ENCODE measurements at places on chromosomes 7 and 10.

DNA sequence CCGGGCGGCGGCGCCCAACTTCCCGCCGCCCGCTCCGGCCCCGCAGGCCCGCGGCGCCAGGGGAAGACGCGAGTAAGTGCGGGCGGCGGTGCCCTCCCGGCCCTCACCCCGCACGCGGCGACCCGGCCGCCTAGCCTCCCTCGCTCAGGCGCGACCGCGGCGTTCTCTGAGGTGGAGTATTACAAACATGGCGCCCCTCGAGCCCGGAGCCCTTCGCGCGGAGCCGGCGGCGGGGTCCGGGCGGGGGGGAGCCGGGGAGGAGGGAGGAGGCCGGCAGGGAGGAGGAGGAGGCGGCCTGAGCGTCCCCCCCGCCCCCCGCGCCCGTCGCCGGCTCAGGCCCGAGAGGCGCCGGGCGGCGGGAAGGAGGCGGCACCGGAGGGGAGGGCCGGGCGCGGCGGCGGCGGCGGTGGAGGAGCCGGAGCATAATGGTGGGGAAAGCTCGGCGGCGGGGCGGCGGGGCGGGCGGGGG is at the start of gene ZMYND11:
ZMYND11 (plus strand) TSS at position 324 of the 469 bp plus-strand sequence. CDS start 44,558 bp downstream, outside the sequence.
- peak; percentile 72 for DNase-seq

DNA sequence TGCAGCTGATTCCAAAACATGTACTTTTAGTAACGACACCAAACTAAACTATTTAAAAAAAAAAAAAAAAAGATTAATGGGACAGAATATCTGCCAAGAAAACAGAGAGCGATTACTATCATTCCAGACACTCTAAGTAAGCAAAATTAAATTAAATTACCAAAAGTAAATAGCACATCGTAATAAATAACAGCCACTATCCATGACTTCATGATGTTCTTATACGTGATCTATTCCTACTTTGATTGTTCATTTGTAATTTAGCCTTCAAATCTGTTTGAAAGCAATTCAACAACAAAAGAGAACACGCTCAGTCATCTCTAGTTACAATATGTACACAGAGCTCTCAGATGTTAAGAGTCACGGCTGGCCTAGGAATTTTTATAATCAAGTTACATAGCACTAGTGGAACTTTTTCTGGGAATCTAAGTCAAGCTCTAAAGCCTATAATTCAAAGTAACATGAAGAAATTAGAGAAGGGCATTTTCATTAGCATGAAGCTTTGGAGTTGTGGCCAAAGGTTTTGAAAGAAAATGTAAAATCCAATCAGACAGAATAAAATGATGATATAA is 241.7 kb upstream of the NEBL start:
- no peak for DNase-seq

GRCh38 chr7:31284106-31284505 is 56.4 kb downstream of the NEUROD6 start:
- DNase-seq = no peak

- no peak for DNase-seq
Measured at GRCh38 chr10:13462551-13462950, 66.3 kb downstream of the BEND7 start.

DNA sequence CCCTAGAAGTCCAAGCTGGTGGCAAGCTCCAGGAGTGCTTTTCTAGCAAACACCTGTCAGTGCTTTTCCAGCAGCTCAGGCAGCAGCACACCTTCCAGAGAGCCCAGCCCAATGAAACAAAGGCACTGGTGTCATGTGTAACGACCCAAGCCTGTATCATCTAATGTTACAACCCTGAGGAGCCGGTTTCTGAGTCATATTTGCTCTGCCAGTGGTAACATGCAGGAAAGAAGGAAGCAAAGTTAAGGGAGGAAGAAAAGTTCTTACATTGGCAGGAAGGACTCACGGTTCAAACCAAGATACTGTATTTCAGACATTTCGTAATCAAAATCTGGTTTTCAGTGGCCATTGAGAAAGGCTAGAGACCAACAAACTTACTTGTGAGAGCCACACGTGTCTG is at the start of gene ANKRD22:
ANKRD22 (minus strand) TSS at position 139 of the 400 bp plus-strand sequence. CDS start 237 bp downstream, outside the sequence.
- DNase-seq = no peak

DNA sequence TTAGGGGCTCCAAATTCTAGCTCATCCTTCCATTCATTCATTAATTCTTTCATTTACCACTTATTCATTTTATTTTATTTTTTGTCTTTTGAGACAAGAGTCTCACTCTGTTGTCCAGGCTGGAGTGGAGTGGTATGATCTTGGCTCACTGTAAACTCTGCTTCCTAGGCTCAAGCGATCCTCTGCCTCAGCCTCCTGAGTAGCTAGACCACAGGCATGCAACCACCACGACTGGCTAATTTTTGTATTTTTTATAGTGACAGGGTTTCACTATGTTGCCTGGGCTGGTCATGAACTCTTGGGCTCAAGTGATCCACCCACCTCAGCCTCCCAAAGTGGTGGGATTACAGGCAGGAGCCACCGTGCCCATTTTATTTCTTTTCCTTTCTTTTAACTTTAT is 31.6 kb downstream of the FGF8 start:
- DNase-seq = no peak

GRCh38 chr10:129288999-129289584 is 177.9 kb upstream of the MGMT start:
- no peak for DNase-seq

DNA sequence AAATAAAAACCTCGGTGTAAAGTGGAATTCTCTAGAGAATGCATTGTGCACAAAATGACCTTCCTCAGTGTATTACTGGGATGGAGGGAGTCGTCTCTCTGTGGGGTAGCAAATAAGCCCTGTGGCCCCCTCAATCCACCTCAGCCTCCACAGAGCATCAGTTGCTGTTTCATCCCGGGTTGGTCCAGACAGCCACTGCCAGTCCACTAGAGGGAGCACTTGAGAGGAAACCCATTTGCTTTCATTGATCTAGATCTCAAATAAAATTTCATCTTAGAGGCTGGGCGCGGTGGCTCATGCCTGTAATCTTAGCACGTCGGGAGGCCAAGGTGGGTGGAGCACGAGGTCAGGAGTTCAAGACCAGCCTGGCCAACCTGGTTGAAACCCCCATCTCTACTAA is 1128.7 kb downstream of the CNTNAP2 start:
- peak; percentile 36 for DNase-seq

DNA sequence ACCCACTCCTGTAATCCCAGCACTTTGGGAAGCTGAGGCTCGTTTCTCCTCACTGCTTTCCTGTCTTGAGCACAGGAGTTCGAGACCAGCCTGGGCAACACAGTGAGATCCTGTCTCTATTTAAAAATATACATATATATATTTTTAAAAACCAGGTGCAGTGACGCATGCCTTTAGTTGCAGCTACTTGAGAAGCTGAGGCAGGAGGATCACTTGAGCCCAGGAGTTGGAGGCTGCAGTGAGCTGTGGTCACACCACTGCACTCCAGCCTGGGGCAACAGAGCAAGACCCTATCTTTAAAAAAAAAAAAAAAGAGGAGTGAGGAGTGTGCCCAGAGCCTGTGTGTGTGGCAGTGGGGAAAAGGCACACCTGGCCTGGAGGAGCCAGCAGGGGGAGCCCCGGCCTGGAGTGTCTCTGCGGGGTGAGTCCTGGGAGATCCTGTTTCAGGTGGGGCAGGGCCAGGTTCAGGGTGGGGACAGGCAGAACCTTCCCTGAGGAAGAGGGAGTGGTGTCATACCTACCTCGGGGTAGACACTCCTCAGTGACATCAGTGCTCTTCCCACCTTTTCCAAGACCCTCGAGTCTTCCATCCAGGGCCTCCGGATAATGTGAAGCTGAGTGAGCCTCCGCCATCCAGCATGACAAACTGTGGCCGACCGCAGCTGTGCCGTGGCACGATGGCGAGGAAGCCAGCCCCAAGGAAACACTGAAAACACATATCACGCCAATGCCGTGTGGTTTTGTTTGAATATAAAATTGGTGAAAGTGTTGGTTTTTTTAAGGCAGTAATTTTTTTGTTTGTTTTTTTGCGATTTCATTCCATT is 9.0 kb upstream of the ARPC1B start:
- peak; percentile 71 for DNase-seq

GRCh38 chr7:141558544-141559183 is 7.5 kb downstream of the AGK start:
- DNase-seq = no peak

DNA sequence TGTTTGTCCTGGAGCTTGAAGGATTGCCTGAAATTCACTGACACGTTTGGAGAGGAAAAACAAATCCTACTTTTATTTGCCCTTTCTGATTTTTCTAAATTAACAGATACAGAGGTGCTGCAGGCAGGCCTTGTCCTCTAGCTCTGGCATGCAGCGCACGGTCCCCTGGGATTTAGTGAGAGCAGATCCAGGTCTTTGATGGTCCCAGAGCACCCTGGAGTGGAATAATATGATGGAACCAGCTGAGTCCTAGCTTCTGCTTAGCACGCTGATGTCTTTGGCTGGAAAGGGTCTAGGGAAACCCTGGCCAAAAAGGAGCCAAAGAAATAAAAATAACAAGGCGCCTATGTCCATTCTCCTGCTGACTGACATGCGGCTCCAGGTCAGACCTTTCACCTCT is 40.5 kb downstream of the C10orf120 start:
- DNase-seq = no peak

DNA sequence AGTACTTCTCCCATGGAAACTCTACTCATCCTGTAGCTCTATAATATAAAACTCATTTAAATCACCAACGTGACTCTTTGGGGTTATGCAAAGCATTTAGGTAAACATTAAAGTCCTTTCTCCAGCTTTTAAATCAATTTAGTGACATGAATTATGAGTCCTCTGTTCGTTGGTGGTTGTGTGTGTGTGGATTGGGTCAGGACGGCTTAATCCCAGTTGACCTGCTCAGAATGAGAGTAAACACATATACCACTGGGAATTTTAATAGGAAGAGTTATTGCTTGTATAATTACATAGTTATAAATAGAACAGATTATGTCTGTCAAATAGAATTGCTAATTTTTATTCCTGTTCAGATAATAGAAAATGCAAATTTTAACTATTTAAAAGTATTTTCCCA is 30.7 kb upstream of the ADCY1 start:
- no peak for DNase-seq

- no peak for DNase-seq
Measured at GRCh38 chr7:91800389-91800788, 80.1 kb downstream of the MTERF1 start.

DNA sequence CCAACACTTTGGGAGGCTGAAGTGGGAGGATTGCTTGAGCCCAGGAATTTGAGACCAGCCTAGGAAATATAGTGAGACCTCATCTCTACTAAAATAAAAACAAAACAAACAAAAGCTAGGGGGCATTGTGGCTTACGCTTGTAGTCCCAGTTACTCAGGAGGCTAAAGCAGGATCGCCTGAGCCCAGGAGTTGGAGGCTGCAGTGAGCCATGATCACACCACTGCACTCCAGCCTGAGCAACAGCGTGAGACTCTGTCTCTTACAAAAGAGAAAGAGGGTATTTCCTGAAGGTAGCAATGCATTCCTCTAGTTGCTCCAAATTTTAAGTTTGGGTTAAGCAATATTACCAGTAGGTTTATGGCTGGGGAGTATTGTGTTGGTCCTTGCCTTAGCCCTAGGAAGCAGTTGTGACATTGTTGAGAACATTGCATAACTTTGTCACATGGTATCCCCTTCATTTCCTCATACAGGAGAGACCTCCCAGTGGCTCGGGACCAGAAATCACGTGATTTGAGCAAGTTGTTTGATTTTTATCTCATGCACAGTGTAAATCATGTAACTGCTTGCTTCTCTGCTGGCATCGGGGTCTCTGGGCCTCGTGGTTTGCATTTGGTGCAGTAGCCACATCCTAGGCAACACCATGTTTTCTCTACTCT is 23.3 kb upstream of the SMARCD3 start:
- no peak for DNase-seq

DNA sequence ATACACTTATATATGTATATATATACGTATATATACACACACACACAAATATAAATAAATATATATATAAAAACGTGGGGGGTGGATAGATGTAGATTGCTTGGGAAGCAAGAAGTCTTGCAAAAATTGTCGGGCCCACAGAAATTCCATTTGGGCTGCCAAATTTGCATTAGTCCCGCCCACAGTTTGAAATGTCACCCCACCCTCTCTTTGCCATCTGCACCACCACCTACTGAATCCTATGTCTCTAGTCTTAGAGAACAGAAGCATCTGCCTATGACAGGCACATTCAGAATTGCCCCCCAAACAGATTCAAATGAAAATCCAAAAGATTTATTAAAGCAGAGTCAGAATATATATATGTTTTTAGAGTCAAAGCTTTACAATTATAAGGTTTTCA is 25.6 kb upstream of the CACNA2D1 start:
- DNase-seq = no peak
